Myocyte (in vitro differentiated cells): ENCODE measurements at places on chromosomes 2 and 18.

DNA sequence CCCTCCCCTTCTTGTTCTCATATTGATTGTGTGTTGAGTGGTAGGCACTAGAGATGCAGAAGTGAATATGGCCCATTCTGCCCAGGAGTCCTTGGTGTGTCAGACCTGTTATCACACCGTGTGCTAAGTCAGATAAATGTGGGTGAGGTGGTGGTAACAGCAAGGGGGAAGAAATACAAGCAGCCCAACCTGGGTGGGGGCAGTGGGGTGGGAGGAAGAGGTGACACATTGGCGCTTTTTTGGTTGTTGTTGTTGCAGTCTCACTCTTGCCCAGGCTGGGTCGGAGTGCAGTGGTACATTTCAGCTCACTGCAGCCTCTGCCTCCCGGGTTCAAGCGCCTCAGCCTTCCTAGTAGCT lies 12.8 kb downstream of the B3GNT2 start:
- DNase-seq: no peak

DNA sequence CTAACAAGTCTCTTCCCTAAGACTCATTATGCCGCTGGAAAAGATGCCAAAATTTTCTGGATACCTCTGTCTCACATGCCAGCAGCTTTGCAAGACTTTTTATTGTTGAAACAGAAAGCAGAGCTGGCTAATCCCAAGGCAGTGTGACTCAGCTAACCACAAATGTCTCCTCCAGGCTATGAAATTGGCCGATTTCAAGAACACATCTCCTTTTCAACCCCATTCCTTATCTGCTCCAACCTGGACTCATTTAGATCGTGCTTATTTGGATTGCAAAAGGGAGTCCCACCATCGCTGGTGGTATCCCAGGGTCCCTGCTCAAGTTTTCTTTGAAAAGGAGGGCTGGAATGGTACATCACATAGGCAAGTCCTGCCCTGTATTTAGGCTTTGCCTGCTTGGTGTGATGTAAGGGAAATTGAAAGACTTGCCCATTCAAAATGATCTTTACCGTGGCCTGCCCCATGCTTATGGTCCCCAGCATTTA lies 26.3 kb downstream of the DHRS9 start:
- DNase-seq: peak; percentile 73

GRCh38 chr18:39208729-39209128 lies 1643.1 kb upstream of the CELF4 start:
- DNase-seq: no peak

- no peak for DNase-seq
Observed at GRCh38 chr18:79070486-79070885, 1.3 kb downstream of the ATP9B start.

GRCh38 chr2:196851088-196851487 lies 41.9 kb upstream of the C2orf66 start:
- DNase-seq: peak; percentile 9

- peak; percentile 31 for DNase-seq
Observed at GRCh38 chr2:46306988-46307655, 9.9 kb downstream of the EPAS1 start.

DNA sequence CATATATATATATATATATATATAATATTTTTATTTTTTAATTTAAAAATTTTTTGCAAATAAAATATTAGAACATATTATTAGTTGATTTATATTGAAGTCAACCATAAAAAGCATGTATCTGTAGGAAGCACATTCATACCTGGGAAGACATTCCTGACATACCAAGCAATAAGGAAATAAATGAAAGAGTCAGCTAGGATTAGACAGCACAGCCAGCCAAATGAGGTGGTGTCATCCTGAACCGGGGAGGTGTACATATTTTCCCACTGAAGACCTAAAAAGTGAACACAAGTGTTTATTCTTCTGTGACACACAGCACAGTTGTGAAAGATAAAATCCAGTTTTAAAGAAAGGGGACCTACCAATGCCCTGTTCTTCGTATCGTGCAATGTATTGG lies 149.2 kb downstream of the ABCA12 start:
- no peak for DNase-seq

DNA sequence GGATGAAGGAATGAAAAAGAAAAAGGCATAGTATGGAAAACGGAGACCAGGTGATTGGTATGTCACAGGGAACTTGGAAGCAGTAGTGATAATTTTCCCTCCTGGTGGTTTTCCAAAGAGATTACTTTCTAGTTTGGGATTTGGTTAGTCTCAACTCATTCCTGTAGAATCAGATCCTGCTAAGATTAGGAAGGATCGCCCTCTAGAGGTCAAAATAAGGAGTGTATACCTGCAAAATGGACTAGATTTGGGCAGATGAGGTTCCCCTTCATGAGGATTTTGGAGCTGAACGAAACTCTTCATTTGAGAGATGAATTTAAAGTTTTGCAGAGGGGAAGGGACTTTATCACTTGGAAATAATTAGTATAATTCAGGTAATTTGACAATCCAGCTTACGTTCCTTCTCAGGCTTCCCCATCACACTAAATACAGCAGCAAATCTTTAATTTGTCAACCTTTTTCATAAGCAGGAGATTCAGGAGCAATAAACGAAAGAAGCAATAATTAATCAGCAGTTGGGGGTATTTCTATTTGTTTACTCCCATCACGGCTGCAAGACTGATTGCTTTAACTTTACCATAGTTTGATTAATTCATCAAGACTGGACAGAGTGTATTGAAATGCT lies 65.2 kb downstream of the CCDC195 start:
- DNase-seq: peak; percentile 70

DNA sequence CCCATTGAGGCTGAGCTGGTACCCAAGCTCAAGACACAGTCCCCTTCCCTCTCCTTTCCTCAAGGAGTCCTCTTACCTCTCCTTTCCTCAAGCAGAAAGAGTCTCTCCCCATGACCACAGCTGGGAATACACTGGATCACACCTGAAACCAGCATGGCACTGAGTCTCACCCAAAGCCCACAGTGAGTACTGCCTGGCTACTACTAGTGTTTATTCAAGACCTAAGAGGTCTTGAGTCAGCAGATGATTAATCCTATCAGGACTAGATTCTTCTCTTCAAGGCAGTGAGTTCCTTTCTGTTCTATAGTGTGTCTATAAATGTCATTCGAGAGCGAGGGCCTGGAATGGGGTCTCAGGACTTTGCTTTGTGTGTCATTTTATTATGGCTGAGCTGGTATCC lies 111.4 kb downstream of the METTL4 start:
- DNase-seq: no peak

- DNase-seq: no peak
Observed at GRCh38 chr2:210475706-210476105, 853 bp downstream of the LANCL1 start.

DNA sequence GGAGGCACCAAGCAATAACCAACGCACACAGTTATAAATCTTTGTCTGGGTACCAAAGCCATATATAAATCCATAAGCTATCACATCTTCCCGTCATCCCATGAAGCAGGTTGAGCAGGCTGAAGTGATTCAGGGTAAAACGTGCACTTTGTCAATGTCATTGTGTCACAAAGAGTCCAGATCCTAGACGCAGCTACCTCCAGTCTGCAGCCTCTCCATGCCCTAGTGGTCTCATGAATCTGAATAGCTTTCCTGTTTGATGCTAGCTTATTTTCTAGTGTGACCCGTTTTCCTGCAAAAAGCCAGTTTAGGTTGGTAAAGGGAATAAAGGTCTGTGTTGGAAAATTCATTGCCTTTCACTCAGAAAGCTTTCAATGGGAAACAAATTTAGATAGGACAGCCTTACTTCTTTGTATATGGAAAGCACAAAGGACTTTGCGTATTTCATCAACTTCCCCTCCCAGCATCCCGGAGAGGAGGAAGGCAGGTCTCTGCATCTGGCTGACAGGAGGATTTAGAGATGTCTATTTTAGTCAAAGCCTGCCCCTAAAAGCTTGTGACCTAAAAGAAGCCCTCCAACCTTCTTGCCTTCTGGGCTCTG lies 222.3 kb upstream of the ARL4C start:
- no peak for DNase-seq

- DNase-seq: peak; percentile 24
Observed at GRCh38 chr18:56637711-56638231, 621 bp downstream of the TXNL1 start.

DNA sequence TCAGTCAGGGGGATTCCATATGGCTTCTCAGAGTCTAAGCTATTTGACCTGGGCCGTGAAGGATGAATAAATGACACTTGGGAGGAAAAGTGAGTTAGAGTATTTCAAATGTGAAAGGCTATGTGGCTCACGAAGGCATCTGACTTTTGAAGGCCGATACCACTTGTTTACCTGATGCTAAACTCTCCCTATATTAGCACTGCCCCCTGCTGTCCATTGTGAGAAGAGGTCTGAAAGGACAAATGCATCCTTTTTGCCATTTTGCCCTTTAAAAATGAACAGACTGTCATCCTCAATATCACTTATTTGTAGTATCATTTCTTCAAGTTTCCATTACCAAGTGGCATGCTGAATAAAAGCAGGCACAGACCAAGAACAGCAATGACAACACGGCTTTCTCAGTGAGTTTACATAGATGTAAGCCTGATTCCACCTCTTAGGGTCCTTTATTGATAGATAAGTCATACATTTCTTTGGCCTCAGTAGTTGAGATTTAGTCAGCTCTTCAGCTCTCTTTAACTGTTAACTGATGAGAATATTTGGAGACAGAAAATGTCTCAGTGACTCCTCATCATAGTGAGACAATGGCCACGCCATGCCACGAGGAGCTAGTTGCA lies 40.1 kb downstream of the DOCK10 start:
- peak; percentile 85 for DNase-seq

DNA sequence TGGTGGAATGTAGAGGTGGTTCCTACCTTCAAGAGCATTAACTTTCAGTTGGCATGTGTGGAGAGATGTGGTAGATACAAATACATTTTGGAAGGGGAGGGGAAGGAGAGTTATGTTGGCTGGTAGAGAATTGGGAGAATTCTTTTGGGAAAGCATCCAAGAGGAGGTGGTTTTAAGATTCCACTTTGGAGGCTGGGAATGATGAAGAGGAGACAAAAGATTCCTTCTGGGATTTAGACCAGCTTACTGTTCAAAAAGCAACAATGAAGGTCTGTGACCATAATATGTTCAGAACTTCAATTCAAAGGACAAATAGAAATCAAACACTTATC lies 120.8 kb upstream of the FOSL2 start:
- peak; percentile 63 for DNase-seq

DNA sequence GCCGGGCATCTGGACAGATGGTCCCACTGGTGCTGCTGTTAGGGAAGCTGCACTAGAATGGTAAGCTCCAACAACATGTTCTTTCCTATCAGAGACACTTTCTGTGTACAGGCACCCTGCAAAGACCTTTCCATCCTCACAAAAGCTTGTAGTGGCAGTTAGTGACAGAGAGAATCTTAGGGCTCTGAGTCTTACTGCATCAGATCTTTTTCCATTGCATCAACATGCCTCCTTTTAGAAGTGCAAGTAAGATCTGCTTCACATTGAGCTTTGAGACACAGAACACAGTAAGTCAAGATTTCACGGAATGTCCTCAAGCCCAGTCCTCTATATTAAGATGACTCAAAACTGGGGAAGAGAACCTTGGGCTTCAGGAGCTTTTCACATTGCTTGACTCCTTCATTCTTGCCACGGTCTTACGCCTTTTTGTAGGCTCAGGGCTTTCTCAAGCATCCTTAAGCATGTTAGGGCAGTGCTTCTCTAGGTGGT lies 52.6 kb downstream of the ARL4C start:
- DNase-seq: peak; percentile 35

DNA sequence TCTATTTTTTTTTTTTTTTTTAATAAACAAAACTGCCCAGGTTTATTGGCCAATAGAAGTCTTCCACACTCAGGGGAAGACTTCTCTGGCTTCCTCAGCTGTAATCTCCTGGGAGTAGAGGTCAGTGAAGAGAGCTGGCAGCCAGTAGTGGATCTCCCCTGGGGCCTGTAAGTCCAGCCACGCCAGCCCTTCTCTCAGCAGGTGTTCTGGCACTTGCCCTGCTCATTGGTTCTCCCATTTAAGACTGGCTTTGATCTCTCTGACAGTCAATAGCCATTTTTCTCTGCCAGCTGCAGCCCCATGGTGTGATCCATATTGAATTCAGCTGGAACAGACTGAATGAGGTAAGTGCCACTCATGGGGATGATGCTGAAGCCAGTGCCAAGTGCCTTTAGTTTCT lies 170.6 kb upstream of the SPHKAP start:
- peak; percentile 0 for DNase-seq

- no peak for DNase-seq
Observed at GRCh38 chr2:6967301-6967700, 50.1 kb downstream of the RNF144A start.

DNA sequence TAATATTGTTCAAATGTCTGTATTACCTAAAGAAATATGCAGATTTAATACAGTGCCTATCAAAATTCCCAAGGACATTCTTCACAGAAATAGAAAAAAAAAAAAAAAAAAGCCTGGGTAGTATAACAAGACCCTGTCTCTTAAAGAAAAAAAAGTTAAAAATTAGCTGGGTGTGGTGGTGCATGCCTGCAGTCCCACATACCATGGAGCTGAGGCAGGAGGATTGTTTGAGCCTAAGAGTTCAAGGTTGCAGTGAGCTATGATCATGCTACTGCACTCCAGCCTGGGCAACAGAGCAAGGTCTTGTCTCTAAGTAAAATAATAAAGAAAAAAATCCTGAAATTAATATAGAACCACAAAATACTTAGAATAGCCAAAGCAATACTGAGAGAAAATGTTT lies 51.9 kb downstream of the SLC16A14 start:
- no peak for DNase-seq

GRCh38 chr2:200396781-200397242 lies 90.3 kb downstream of the SPATS2L start:
- DNase-seq: no peak

GRCh38 chr2:8597094-8597493 lies 84.8 kb upstream of the ID2 start:
- DNase-seq: no peak
